ENCODE measurements at places on chromosomes 5 and 9. TPM values are rescaled to one million over a fixed set of nuclear protein-coding genes. Genes with fewer than 3 reads are reported as not detected.

CTXN3 gene
- total RNA-seq: not detected

FAM78A gene
- total RNA-seq: 6.1 TPM

GRCh38 chr5:142959683-142960657 is 189.8 kb downstream of the ARHGAP26 start:
- no peaks in the 10 kb centered on the region for H3K36me3 ChIP-seq
- DNase-seq: peak; percentile 41
- H3K4me1 ChIP-seq: no peaks in the 10 kb centered on the region
- no peak overlapping the region for H3K27ac ChIP-seq
- H3K4me3 ChIP-seq: no peak overlapping the region

- no peaks in the 10 kb centered on the region for H3K36me3 ChIP-seq
- peak; percentile 45 for DNase-seq
- H3K27ac ChIP-seq: no peak overlapping the region
- H3K4me3 ChIP-seq: no peak overlapping the region
- H3K4me1 ChIP-seq: no peaks in the 10 kb centered on the region
- no peaks in the 10 kb centered on the region for H3K27me3 ChIP-seq
Measured at GRCh38 chr5:123937230-123937629, 425.3 kb downstream of the CSNK1G3 start.

DNA sequence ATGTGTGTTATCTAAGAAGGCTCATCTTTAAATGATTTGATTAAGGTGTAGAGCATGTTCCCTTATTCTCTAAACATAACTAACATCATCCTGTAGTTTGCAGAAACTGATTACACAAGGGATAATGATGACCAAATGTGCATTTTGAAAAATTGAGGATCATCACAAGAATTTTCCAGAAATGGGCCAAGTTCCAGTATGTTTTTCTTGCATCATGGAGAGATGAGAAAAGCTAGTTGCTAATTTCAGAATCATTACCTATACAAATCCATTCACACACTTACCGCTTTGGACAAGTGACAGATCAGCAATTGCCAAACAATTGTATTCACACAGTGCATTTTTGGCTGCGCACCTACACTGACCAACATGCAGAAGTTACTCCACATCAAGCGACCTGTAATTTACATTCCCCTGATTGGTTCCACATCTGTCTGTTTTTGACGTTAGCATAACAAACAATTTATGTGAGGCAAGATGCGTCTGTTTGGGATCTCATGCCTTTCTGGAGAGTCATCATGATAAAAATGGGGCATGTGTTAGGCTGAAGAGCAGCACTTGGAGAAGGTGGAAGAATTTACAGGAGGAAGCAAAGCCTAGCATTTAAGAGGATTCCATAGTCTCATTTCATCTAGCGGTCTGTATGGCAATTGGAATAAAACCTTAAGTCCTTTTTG is 2.8 kb upstream of the BNC2 start:
- no peak overlapping the region for H3K27ac ChIP-seq
- H3K27me3 ChIP-seq: no peaks in the 10 kb centered on the region
- H3K4me1 ChIP-seq: peaks cover 7% of the 10 kb centered on the region
